ENCODE measurements at places on chromosomes 12 and 14.

GRCh38 chr14:56900726-56901125 is 90.4 kb upstream of the OTX2 start:
- no peak for DNase-seq

DNA sequence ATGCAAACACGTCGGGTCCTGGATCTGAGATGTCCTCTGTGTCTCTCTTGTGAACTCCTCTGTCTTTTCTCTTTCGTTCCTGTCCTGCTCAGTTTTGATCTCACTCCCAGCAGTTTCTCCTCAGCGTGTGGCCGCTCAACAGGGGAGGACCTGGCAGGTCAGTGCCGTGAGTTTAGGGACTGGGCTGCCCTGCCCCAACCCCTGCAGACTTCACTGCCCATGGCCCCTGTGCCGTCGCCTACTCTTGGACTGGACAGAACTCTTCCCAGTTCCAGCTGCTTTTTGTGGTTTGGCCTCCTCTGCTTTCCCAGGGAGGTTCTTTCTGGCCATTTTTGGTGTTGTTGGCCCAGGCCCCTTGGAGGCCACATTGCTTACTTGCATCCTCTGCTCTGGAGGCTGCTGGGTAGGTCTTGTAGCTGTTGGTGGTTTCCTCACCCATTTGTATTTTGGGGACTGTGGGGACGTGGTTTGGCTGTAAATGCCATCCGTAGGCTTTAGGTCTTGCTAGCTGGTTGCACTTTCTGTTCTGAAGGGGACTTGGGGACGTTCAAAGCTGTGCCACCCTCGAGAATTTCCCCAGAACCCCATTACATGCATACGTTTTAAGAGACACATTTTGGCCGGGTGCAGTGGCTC is 20.0 kb upstream of the DNAH10 start:
- DNase-seq = no peak

GRCh38 chr12:3821441-3821840 is 51.8 kb downstream of the PARP11 start:
- DNase-seq = no peak

DNA sequence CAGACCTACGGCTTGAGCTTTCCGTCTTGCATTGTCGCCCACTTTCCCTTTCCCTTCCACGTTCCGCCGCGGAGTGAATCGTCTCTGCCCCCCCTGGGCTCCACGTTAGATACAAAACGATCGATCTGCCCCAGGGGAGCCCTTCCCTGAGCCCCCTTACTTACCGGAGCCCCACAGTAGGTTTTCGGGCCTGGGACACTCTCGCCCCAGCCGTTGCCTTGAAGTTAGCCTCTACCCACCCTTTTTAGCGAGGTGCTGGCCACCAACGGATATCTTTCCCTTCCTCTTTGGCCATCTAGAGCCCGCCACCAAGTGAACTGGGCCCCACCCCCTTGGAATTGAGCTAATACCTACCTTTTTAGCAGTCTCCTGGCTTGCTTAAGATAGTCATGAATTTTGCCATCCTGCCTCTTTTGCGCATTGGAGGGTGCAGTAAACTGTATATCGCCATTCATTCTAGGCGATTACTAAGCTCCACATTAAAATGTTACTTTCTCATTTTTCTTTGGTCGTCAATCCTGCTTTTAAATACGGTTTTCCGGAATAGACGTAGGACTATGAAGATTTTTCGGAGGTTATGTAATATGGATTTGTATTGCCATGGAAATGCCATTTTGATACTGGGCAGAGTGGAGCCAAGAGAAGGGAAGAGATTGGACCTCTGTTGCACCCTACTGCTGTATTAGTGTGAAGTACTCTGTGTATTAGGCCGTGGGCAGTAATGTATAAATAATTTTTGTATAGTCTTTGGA is 764 bp downstream of the RBM25 start:
- peak; percentile 33 for DNase-seq

- no peak for DNase-seq
Observed at GRCh38 chr12:31768046-31768445, 39.2 kb upstream of the AMN1 start.

Measured in body of pancreas (tissue), 4 donors.